ENCODE measurements at places on chromosomes 7 and 10.

DNA sequence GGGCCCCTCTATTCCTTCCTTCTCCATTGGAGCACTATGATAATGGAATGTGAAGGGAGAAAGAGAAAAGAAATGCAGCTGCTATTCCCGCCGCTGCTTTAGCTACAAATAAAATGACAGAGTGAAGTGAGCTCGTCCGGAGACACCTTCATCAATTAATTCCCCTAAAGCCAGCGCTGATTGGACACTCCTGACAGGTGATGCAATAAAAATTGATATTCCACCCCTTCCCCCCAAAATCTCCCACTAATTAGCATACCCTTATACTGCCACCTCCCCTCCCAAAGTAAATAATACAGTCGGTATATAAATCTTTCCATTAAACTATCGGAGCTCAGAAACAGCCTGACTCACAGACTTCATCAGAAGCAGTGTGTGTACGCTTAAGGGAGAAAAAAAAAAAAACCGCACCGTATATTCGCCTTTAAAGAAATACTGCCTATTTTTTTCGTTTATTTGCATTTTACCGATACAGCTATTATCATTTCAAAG lies 7.3 kb downstream of the SKIDA1 start:
- no peak for DNase-seq

DNA sequence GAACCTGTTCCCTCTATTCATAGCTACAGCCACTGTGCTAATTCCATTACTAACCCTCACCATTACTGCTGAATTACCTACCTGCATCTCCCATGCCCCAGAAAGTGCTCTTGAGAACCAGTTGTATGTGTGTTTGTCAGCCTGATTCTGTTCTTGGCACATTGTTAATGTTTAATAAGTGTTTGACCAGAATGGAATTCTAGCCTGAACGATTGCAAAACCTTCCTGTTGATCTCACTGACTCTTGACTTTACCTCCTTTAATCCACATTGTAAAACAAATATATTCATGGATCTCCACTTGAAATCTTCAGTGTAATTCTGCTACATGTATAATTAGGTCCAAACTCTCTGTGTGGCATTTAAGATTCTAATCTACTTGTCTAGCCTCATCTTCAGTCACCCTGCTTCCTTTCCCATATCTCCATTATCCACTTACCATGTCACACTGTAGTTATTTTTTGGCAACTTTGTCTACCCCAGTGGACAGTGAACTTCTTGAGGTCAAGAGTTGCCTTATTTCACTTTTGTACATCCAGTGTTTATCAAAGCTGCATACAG lies 4.9 kb downstream of the ZNF277 start:
- DNase-seq: no peak

DNA sequence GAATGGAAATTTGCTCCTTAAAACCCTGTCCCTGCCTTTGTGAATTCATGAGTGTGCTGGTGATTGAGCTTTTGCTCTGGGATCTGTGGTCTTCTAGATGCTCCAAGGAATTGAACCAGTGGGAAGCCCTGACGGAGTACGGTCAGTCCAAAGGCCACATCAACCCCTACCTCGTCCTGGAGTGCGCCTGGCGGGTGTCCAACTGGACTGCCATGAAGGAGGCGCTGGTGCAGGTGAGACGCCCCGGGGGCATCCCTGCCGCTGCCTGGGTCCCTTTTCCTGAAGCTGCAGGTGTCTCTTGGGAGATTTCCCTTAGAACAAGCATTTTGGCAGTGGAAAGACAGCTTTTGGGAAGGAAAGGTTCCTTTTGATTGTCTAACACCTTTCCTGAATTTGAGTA lies 100.3 kb downstream of the TRRAP start:
- DNase-seq: no peak

GRCh38 chr7:105224884-105225651 lies 163.7 kb downstream of the SRPK2 start:
- no peak for DNase-seq
